Caudate nucleus (tissue), 63 donors: ENCODE measurements at places on chromosomes 2 and 18.

DNA sequence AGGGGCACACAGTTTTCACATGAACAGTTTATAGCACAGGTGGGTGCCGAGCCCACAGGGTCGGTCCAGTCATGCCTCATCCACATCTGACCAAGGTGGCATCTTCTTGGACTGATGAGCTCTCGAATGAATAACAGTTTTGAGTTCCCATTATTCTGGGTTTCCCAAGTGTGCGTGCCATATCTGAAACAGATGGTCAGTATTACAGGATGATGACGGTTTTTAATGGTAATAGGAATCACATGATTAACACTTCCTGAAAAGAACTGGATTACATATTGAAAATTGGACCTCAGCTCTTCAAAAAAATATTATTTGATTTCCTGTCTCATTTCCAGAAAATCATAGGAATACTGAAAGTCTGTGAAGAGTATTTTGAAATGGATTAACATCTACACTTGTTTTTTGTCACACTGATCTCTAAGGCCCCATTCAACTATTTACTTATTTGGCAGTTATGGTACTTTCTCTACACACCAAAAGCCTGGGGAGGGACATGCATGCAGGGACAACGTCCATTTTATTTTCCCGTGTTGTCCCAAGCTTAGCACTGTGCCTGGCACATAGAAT lies 22.2 kb upstream of the NAB1 start:
- DNase-seq = no peak

DNA sequence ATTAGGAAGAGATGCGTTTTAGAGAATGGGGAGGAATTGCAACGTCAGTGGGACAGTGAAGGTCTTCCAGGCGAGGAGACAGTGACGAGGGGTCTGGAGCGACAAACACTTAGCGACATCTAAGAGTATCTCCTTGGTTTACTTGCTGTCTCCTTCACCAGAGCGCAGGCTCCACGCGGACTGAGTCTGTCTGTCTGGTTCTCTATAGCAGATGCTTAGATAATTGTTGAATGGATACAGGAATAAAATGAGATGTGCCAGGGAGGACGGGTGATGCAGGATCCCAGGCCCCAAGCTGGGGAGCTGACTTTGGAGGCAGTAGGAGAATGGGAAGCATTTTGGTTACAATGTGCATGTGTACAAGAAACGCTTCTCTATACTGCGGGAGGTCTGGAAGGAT lies 56.9 kb upstream of the SMAD7 start:
- DNase-seq = no peak

DNA sequence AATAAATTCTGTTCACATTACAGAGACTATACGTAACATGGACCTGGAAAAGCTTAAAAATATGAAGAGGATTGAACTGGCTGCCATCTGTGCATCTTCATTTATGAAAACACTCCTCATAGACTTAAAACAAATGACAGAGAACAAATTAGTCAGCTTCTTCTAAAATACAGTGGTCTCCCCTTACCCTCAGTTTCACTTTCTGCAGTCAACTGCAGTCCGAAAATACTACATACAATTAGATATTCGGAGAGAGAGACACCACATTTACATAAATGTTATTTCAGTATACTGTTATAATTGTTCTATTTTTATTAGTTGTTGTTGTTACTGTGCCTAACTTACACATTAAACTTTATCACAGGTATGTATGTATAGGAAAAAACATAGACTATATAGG lies 6.5 kb downstream of the RNF103 start:
- no peak for DNase-seq

DNA sequence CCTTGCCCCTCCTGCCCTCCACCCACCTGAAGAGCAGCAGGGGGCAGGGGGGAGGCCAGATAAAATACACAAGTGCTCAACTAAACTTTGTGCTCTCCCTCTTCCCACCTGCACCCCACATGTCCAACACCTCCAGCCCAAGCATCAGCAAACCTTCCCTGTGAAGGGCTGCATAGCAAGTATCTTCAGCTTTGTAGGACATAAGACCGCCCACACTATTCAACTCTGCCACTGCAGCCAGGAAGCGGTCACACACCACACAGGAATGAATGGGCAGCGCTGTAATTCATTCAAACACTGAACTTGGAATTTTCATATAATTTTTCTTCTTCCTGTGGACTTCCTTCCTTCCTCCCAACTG lies 27.5 kb downstream of the TFCP2L1 start:
- no peak for DNase-seq

DNA sequence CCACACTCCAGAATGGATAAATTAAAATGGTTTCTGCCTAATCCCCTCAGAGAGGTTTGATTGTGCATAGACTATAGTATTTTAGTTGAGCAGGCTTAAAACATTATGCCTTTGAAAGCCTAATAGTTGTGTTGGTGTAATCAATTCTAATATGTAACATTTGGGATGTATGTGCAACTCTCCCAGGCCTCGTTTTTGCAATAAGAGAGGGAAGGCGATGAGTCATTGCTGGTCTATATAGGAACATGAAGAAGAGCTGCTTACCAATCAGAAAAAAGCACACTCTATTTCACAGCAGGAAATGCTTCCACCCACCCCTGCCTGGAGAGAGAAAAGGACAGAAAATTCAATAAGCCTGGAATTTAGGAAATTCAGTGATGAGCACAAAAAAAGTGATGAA lies 1424.0 kb upstream of the PIK3C3 start:
- DNase-seq = no peak

GRCh38 chr2:149467436-149467835 lies 120.1 kb downstream of the MMADHC start:
- DNase-seq = no peak

GRCh38 chr2:22904126-22904684 lies 480.8 kb upstream of the KLHL29 start:
- no peak for DNase-seq

GRCh38 chr18:8329186-8329771 lies 280.0 kb upstream of the RAB12 start:
- DNase-seq = no peak

GRCh38 chr2:217609952-217610351 lies 392.8 kb downstream of the TNS1 start:
- DNase-seq = no peak

DNA sequence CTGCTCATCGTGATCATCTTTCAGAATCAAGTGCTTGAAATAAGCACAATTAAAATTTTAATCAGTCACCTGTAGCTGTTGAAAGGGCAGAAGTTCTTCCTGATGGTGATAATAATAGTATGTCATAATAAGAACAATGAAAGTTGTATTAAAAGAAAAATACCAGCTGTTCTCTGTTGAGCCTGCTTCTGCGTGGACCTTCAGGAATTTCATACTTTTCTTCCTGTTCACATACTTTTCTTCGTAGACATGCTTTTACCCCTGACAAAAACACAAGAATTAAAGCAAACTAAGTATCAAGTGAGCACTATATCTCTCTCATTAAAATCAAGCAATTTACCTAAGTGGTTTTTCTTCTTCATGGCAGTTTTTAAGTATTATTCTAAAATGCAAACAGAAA lies 79.2 kb downstream of the BARD1 start:
- DNase-seq = no peak

DNA sequence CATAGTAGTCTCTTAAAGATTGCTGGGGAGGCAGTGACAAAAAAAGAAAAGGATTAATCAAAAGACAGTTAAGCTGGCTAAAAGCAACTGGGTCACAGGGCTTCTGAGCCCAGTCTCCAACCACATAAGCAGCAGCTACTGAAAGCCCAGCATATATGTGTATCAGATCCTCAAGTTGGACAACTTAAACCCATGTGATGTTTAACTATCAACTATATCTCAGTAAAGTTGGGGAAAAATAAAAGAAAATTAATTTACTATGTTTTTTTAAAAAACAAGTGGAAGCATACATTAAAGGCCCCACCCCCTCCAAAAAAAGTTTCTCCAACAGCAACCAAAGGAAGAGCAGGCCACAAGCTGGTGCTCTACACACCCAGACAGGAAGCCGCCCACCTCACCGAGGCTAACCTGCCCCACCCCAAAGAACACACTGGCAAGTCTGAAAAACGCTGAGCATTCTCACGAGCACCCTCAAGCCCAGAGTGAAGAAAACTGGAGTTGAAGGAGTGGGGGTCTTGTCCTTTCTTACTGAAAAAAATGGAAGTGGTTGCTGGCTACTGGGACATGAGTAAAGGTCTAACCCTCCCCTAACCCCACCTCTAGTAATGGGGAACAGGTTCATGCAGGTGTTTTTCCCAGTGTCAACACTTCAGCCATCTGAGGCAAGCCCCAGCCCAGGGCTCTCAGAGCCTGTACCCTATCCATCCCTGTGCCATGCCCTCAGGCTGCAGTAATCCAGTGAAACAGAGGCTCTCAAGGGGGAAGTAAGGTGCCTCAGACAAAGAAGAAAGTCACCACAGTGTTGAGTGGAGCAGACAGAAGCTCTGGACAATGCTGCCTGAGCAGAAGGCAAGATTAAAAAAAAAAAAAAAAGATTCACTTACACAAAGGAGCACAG lies 106.3 kb downstream of the GYPC start:
- DNase-seq = no peak

GRCh38 chr2:37775908-37776250 lies 104.4 kb upstream of the CDC42EP3 start:
- no peak for DNase-seq

GRCh38 chr18:14964406-14964805 lies 216.4 kb downstream of the ANKRD30B start:
- DNase-seq = no peak

GRCh38 chr2:195486987-195487644 lies 169.9 kb upstream of the SLC39A10 start:
- DNase-seq = peak; percentile 2

- no peak for DNase-seq
These were observed 879.8 kb upstream of the PIK3C3 start for GRCh38 chr18:41075212-41075611.

DNA sequence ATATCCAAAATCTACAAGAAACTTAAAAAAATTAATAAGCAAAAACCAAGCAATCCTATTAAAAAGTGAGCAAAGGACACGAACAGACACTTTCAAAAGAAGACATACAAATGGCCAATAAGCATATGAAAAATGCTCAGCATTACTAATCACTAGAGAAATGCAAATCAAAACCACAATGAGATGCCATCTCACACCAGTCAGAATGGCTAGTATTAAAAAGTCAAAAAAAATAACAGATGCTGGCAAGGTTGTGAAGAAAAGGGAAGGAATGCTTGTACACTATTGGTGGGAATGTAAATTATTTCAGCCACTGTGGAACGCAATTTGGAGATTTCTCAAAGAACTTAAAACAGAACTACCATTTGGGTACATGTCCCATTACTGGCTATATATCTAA lies 128.8 kb upstream of the SESTD1 start:
- no peak for DNase-seq

DNA sequence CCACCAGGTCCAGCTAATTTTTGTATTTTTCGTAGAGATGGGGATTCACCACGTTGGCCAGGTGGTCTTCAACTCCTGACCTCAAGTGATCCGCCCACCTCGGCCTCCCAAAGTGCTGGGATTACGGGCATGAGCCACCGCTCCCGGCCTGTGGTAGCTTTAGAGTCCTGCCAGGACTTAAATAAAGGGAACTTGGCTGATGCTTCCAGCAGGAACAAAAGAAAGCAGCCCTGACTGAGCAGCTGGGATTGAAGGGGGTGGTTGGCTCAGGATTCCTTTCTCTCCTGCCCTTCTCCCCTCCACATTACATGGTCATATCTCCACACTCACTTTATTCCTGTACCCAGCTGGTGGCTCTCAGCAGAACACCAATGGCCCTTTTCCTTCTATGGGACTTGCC lies 20.0 kb downstream of the EFHD1 start:
- DNase-seq = no peak

DNA sequence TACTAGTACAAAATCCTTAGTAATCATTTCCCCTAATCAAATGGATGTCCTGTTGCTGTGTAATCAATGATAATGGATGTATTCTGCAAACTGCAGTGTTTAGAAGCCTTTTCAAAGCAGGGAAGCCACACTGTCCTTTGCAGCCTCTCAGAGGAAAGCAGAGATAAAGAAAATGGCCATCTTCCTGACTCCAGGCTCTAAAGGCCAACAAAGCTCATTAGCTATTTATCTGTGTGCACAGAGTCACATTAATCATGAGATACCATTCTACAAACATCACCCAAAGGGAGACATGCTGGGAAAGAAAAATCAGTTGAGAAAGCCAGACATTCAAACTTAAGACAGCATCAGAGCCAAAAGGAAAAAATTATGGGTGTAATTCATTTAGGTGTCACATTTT lies 165.0 kb downstream of the RAD51AP2 start:
- no peak for DNase-seq

GRCh38 chr2:164981217-164981990 lies 26.1 kb upstream of the SLC38A11 start:
- DNase-seq = no peak

DNA sequence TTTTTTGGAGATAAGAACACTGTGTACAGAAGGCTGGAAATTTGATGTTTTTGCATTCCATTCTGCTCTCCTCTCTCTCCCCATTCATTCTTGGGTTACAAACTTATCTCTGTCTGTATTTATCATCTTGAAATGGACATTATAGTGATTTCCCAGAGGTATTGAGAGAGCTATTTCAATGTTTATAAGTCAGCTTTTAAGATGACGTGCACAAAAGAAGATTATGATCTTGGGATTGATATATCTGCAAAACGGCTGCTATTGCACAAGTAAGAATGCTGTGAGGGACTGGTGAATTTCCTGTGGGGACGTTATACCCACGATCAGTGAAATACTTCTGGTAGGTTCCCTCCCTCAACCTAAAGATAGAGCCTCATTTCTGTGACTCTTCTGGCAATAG lies 61.0 kb upstream of the DTNA start:
- no peak for DNase-seq

- DNase-seq = no peak
These were observed 55.2 kb upstream of the MGAT4A start for GRCh38 chr2:98786179-98786578.

DNA sequence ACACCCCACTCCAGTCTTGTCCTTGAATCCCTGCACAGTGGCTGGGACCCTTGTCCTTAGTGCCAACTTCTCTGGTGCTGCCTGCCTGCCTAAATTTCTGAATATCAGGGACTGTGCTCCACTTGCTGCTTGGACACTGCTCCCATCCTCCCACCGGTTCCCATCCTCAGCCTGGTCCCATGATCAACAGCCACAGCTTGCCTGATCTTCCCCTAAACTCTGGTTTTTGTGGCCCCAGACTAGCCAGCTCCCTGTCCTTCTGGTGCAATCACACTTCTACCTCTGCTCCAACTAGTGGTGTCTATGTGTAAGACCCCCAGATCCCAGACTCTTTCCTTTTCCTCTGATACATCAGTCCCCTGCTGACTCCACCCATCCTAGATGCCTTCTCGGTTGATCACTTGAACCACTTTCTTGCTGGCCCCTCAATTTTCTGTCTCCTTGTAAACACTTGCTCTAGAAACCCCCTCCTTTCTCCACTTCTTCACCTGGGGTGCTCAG lies 37.2 kb upstream of the POLE4 start:
- DNase-seq = no peak
